T-cell (primary cell): ENCODE measurements at places on chromosomes 1 and 21. TPM values are rescaled to one million over a fixed set of nuclear protein-coding genes. Genes with fewer than 3 reads are reported as not detected.

CLEC20A gene
- not detected for total RNA-seq

GRCh38 chr1:92486251-92487077 lies at the start of gene GFI1:
TSS of gene GFI1 (minus strand) at chr1:92486925. CDS start at chr1:92483487, 3,438 bp downstream.
- DNase-seq, result peak; percentile 53

SLC1A7 gene
- not detected for total RNA-seq

DNA sequence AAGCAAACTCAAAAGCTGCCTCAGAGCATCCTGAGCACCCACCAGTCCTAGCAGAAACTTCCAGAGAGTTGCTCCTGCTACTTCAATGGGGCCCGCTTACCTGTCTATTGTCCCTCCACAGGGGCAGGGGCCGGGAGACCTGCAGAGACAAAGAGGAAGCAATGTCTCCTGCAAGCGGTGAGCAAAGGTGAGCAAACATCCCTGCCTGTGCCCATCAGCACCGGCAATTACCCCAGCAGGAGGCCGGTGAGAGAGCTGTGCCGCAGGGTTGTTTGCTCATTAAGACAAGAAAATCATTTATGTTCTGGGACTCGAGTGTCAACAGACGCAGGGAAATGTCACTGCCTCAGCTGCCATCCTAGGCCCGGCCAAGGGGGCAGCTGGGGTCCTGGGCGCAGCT lies 53.8 kb upstream of the TARDBP start:
- no peak for DNase-seq

TNFRSF1B gene
- total RNA-seq, result 130 TPM

CCDC27 gene
- total RNA-seq, result not detected

DNA sequence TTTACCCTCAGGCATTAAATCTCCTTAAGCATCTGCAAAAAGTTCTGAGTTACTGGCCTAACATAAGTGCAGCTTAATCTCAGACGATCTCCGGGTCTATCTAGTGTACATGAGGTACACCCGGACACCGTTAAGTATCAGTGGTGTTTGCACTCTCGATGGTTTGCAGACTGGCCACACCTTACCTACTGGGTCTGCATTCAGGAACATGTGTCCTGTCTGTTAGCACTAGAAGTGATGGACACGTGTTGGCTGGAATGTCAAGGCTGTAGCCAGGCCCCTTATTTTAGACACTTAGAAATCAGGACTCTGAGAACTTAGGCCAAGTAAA lies 783 bp upstream of the AGL start:
- no peak for DNase-seq

- DNase-seq, result no peak
Measured at GRCh38 chr1:27141266-27142003, 13.5 kb downstream of the SLC9A1 start.

DNA sequence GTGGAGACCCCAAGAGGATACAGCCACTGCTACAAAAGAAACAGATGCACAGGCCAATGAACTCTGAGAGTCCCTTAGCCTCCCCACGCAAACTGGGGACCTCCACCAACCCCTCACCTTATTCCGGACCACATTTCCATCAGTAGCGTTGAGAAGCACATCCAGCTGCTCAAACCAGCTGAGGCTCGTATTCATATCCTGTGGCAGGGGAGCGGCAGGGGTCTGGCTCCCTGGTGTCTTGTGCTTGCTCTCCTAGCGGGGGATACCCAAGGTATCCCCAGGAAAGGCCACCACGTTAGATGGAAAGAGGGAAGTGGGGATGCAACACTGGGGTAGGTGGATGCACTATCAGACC lies 481 bp downstream of the CCDC163 start:
- no peak for DNase-seq

GRCh38 chr1:231776757-231777062 lies 150.1 kb downstream of the DISC1 start:
- no peak for DNase-seq

FAM72D gene
- not detected for total RNA-seq

ABCG1 gene
- 6.2 TPM for total RNA-seq

DNA sequence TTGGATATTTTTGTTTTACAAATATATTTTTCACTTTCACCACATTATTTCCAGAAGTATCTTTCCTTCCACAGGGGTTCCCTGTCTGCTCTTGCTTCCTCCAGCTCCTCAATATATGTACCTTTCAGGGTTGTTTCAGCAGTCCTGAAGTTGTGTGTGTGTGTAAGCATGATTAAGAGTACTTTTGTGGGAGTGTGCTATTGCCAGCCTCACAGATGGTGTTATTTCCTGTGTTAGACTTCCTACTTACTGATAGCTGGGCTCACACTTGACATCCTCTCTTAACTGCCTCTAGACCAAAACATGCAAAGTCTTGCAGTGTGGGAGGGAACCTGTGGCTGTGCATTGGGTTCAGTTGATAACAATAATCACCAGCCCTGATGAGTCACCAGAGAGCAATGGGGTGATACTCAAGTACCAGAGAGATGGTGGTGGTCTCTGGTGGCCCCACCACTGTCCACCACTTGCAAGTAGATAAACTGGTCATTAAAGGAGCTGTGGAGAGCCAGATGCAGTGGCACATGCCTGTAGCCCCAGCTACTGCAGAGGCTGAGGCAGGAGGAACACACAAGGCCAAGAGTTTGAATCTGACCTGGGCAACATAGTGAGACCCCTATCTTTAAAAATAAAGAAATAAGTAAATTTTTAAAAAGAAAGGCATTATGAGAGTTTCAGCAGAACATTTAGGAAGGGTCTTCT lies 126.7 kb downstream of the NR5A2 start:
- peak; percentile 30 for DNase-seq

DNA sequence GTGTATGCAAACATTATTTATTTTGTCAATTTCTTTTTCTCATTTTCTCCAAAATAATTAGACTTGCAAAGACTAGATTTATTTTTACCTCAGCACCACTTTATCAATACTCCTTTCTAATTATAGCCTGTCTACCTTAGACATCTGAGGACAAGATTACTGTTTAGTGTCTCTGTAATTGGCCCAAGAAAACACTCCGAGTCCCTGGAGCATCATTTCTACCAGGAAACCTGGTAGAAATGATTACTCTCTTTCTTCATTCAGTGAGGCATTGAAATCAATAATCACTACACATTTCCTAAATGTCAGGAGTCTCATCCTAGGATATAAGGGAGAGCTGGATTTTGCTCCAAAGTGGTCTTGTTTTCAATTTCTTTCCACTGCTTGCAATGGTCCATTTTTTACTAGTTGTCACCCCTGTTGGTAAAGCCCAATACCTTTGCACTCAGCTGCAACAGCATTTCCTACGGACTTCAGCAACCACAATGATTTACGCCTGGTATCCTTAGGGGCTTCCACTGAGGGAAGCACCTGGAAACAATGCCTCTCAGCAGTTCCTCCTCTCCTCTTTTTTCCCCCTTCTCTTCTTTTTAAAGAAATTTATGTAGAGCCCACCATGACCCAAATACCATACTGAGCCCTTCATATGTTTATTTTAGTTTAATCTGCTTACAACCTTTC lies 64.6 kb downstream of the GRIK1 start:
- DNase-seq, result no peak

GRCh38 chr1:159168043-159168442 lies 3.4 kb upstream of the CADM3 start:
- DNase-seq, result no peak

PYHIN1 gene
- total RNA-seq, result 65.4 TPM

DNA sequence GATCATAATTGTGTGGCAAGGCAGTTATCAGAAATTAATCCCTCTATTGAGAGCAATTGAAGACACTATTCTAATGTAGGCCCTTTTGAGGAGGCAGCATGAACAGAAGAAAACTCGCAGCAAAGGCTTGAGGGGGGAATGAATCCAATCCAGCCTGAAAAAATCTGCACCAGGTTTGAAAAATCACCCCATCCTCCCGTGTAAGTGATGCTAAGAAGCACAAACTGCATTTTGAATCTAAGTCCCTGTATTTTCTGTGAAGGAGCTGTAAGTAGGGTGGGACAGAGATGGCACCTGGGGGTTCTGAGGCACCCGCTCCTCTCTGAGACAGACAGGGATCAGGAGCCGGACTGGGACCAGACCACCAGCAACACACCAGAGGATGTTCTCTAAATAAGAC lies at the start of gene CRB1:
Gene CRB1, plus strand, starts transcription at position 241 of the 400 bp plus-strand sequence. CDS start 161 bp downstream, outside the sequence.
- DNase-seq, result no peak

- DNase-seq, result no peak
Measured at GRCh38 chr1:17633654-17634053, 94.2 kb downstream of the ARHGEF10L start.

DNA sequence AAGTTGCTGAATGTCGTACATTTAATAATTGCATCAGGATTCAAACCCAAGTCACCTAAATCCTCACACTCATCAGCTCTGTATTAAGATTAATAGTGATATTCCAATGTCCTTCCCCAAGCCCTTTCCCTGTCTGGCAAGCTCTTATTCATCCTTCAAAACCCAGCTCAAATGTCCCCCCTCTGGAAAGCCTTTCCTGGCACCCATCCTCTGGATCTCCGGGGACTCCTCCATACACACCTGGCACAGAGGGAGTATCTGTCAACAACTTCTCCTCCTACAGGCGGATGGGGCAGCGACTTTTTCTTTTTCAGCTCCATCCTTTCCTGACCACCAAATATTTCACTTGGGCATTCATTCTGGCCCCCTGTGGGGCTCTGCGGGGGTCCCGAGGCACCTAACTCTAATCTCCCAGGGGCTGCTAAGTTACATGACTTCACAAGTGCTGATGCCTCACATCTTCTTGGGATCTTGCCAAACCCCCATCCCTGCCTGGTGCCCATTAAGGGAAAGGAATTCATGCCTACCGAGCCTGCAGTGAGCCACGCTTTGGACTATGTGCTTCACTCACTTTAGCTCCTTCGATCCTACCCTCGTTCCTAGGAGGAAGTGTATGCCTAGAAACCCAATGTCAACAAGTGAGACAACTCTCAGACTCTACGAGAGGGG lies 15.2 kb downstream of the TINAGL1 start:
- no peak for DNase-seq

- no peak for DNase-seq
Measured at GRCh38 chr1:55812281-55812680, 597.1 kb upstream of the USP24 start.

- DNase-seq, result no peak
Measured at GRCh38 chr1:78092643-78093042, 46.9 kb downstream of the GIPC2 start.

DNA sequence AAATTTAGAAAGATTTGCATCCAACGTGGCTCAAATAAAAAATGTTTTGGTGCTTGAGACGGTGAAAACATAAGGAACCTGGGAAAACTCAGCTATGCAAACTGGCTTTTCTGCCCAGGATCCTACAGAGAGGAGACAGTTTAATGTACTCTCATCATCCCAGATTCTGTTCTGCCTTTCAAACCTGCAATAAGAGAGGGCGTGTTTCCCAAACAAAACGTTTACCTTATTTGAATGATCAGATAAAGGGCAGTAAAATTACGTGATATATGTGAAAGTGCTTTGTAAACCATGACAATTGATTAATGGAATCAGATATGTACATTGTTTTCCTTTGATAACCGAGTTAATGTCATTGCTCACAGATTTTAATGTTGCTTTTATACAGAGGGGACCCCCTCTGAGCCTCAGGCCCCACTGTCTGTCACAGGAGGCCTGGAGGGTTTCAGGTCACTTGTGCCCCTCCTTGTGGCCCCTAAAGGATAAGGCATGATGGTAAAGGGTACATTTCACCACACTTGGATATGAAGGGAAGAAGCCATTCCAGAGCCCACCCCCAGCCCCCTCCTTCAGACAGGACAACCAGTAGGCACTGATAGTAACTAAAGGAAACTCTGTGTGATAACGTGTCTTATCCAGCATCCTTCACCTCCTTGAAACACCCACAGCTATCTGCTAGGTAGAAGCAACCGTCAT lies 157.6 kb downstream of the EDEM3 start:
- DNase-seq, result no peak

RCOR3 gene
- total RNA-seq, result 62.2 TPM

- no peak for DNase-seq
Measured at GRCh38 chr1:167792188-167792565, 70.4 kb downstream of the MPZL1 start.

- no peak for DNase-seq
Measured at GRCh38 chr1:31609514-31610118, 7.9 kb upstream of the HCRTR1 start.

DNA sequence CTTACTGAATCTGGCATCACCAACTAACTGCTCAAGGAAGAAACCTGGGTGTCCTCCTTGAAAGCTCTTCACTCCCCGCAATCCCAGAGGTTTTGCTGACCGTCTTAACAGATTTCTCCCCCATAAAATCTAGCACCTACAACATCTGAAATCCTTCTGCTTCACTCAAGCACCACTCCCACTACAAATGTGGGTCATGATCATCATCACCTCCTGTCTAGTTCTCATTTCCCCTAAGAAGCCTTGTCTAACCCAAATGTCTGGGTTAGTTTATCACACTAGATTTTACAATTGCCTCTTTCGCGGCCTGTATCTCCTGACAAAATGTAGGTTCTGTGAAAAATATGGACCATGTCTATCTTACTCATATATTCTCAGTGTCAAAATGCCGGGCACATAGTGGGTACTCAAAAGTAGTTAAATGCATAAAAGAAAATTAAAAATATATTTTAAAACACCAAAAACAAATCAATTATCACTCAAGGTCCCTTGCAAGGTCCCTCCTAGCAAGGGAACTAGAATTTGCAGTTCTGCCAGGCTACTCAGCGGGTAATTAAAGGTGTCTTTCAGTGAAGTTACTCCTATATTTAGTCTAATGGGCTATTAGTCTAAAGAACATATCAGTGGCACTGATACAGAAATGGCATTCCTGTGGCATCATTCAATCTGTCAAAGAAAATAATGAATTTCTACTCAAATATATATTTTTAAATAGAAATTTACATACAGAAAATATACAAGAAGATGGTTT lies 19.6 kb downstream of the C21orf91 start:
- DNase-seq, result peak; percentile 62

GRCh38 chr1:16409536-16410152 lies 27.6 kb downstream of the SPATA21 start:
- DNase-seq, result no peak

DNA sequence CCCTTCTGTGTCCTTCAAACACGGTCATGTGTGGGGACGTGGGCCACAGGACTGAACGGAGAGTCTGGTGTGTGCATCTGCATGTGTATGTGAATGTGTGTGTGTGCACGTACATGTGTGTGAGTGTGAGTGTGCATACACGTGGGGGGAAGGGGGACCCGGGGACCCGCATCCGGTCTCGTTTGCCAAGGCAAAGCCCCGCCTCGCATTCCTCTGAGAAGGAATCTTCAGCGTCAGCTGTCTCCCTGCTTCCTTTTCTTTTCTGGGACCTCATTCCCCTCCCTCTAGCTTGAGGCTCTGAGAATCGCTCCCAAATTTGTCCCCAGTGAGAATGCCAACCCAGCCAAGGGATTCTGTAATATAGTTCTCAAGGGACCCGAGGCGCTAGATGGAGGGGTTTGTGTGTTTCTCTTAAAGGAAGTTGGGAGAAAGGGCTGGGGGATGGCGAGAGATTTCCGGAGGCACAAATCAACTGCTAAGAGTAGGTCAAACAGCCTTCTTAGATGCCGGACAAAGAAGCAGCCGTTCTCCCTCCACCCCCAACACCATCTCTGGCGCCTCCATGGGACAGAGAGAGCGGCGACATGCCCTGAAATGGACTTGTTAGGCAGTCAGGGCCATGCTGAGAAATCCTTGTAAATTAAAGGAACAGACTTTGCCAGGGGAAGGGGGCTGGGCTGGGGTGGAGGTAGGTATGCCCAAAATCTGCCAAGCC lies 6.6 kb downstream of the IFFO2 start:
- DNase-seq, result peak; percentile 36

SLC9C2 gene
- total RNA-seq, result not detected
